ENCODE measurements at places on chromosomes 12 and 14.

DNA sequence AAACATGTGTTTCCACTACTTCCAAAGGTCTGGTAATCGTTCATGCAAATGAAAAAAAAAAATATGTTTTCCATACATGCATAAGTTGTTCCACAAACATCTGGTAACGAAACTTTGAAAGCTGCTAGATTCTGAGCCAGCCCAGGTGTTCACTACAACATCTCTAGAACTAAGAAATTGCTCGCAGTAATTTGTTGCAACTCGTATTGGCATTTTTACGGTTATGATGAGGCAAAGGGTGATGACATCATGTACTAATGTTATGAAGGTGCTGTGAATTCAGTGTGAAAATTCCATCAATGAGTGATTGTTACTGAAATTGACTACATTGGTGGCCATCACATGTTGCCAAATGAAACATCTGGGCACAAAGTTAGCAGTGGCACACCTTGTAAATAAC, 31.9 kb upstream of the CCDC91 start:
- no peak for DNase-seq

GRCh38 chr12:51496895-51497294, 72.3 kb downstream of the SLC4A8 start:
- DNase-seq: no peak

DNA sequence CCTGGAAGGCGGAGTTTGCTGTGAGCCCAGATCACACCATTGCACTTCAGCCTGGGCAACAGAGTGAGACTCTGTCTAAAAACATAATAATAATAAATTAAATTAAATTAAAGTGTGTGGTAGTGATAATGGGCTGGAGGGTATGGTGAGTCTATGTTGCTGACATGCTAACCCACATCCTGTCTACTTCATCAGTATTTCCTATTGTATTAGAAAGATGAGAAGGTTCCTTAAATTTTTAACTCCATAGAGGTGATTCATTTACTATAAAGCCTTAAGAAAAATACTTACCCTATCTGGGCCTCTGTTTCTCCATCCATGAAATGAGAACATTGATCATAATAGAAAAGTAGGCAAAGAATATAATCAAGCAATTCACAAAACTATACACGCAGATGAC, 280.5 kb downstream of the FBXL14 start:
- DNase-seq: no peak

DNA sequence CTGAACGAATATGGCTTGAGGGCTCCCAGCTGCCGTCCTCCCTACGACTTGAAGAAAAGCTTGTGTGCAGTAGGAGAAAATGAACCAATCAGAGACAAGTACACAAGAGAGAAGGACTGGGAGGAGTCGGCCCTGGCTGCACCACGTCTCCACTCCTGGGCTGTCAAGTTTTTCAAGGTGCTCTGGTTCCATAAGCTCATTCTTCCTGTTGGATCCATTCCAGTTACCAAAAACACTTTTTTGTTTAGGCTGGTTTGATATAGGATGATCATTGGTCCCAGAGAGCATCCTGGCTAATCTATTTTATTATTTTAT, 2.8 kb upstream of the A2ML1 start:
- no peak for DNase-seq

DNA sequence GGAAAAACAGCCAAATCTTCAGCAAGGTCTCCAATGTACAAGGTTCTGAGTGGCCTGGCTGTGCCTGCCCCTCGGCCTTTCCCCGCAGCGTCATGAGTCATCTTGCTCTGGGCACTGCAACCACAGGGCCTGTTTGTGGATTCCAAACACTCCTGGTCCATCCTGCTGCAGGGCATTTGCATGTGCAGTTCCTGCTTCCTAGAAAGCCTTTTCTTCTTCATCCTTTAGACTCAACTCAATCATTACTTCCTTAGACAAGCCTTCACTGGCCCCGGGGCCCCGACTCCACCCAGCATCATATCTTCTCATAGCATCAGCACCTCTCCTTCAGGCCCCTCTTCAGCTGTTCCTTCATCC, 101.8 kb upstream of the EGLN3 start:
- no peak for DNase-seq

DNA sequence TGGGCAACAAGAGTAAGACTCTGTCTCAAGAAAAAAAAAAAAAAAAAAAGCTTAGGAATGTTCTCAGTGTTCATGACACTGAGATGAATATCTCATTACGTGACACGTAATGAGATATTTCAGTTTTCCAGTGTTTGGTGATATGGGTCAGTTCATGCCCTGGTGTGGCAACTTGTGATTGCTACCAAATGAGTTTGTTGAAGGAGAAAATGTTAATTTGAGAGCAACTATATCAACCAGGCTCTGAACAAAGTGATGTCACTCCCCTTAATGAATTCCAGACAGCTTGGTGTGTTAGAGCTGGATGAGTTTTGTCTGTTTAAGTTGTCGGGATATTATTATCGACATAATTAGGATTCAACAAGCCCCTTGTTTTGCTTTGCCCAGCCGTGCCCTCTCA, 211.7 kb downstream of the DPF3 start:
- DNase-seq: no peak

DNA sequence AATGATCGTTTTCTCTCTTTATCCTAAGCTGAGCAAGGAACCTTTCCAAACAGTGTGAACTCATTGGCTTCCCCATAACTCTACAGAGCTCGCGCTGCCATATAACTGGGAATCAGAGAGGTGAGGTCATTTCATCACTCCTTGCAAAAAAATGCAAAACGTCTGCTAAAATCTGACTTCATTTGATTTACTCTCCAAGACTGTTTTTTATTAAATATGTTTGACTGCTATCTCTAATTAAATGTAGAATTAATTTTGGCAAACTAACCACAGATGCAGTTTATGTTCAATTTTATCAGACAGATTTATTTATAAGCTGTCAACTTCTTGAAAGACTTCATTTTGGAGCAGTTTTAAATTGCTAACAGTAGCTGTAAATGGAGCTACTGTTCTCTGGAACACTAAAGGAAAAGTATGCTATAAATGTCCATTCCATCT, 131.6 kb upstream of the SOX5 start:
- DNase-seq: no peak

DNA sequence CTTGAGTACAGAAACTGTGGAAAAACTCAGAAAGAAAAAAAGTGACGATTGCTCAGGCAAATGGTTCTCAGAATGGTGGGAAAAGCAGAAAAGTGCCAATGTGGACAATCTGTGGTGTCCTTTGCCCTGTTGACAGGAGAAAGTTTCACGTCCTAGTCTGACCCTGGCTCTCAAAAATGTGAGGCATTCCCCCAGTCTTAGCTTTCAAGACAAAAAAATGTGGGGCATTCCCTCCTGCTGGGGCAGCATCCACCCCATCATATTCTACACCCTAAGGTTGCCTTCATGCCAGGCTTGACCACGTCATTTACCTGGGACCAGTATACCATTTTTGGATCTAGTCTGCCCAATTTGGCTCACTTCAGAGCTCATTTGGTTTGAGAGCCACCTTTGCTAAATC, 20.7 kb upstream of the ANAPC7 start:
- DNase-seq: no peak

GRCh38 chr12:47707905-47708543, 2.2 kb upstream of the RPAP3 start:
- DNase-seq: no peak
